ENCODE measurements at places on chromosomes 7 and 10.
A peak's percentile ranks its signal among the peaks of the same experiment; 100 is the strongest.

GRCh38 chr7:101517304-101517703 lies 111.8 kb downstream of the MYL10 start:
- no peak for DNase-seq

DNA sequence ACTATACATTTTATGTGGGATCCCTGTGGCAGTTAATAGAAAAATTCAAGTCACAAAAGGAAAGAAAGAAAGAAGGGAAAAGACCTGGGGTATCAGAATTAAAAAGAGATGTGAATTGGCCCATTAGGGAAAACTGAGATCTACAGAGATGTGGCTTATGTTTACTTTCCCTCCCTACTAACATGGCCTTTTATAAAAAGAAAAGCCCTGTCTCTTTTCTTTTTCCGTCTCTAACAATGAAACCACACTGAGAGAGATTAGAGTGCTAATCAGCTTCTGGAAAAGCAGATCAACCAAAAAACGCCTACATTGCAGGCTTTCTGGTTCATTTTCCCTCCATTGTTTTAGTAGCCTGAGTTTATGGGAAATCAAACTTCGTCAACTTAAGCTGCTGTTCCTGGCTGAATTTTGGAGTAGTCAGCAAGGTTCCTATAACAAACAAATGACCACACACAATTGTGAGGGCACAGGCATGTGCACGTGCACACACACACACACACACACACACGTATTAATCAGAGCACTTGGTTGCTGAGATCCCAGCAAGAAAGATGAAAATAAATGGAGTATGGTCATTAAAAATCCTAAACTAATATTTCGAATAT lies 235.1 kb downstream of the SORCS1 start:
- DNase-seq: no peak

DNA sequence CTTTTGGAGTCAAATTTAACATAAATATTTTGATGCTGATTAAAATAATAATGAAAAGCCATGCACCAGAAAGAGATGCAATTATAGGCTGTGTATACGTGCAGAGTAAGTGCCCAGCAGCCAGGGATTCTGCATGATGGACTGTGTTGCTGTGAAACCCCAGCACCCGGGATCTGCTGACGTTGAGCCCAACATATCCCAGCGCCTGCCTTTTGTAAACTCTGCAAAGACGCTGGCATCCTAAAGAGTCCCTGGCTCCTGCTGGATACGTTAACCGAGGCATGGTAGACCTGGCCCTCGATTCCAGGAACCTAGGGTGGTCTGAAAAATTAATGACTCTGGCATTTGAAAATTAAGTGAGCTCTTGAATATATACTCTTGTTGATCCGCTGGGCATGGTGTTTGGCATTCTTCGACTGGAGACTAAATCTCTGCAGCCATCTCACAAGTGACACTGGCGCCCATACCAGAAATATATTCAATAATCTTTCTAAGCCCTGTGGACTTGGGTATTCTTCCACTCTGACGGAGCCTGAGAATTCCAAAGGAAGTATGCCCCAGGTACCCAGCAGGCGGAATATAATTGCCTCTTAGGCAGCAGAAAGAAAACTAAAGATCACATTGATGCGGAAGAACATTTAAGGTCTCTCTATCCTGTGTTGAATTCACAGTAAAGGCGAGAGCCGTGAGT lies 191.2 kb upstream of the SH2B2 start:
- peak; percentile 43 for DNase-seq

- no peak for DNase-seq
These were observed 192.3 kb upstream of the STK17A start for GRCh38 chr7:43390576-43390975.

DNA sequence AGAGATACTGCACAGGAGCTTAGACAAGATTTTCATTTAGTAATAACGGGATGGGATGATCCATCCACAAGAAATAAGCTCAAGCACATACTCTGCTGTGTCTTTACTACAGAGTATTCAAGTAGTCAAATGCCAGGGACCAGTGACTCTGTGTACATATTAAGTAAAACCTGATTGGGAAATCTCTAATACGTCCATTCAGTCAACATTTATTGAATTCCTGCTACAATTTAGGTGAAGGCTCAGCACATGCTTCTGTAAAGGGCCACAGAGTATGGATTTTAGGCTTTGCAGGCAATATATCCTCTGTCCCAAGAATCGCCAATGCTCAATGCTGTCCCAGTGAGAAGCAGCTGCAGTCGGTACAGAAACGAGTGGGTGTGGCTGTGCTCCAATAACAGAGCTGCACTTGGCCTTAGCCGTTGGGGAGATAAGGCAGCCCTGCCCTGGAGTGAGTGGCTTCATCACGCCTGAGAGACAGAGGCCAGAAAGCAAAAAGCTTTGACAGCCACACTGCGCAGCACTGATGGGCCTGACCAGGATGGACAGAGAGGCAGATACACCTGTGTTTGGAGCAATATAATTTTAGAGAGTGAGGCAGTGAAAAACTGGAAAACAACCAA lies 186.8 kb downstream of the PARD3 start:
- no peak for DNase-seq

DNA sequence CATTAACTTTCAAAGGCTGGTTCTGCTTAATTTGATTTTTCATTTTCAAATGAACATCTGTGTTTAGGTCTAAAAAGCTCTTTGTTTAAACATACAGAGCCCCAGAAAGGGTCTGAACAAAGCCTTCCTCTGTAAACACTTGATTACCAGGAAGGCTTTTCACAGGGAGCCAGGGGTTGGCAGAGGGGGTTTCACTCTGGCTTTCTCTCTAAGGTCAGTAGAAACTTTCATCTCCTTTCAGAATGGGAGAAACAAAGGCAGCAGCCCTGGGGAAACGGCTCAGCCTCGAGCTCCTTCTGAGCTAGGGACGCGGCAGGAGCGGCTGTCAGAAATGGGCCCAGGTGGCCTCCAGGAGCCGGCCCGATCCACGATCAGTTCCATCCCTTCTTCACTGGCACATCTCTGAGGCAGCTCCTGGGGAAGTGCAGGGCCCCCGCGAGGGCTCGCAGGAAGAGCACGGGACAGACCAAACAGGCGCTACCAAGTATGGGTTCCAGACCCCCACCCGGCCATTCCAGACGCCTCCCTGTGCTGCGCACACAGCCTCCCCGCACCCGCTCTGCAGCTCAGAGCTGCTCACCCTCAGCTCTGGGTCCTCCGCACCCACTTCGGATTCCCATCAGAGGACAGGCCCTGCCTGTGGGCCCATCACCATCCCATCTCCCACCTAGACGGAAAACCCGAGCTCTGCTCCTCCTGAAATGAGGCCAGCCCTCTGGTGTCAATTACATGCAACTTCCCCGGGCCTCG lies 124.1 kb downstream of the MAD1L1 start:
- DNase-seq: no peak

DNA sequence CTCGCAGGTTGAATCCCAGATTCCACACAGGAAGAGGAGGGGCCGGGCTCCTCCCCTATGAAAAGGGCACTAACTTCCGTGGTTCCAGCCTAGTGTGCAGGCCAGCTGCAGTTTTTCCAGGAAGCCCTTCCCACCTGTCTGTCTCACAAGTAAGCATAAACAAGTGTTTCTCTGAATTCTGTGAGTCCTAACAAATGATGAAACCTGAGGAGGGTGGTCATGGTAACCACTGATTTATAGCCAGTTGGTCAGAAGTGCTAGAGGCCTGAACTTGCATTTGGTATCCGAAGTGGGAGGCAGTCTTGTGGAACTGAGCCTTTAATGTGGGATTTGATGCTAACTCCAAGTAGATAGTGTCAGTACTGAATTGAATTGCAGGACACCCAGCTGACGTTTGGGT lies 54.7 kb upstream of the STEAP4 start:
- DNase-seq: no peak

GRCh38 chr7:33108554-33109004 lies 625 bp downstream of the RP9 start:
- DNase-seq: no peak

GRCh38 chr7:47239931-47240421 lies 341.9 kb downstream of the TNS3 start:
- no peak for DNase-seq

- DNase-seq: no peak
These were observed 44.9 kb downstream of the FIGNL1 start for GRCh38 chr7:50405221-50405620.

DNA sequence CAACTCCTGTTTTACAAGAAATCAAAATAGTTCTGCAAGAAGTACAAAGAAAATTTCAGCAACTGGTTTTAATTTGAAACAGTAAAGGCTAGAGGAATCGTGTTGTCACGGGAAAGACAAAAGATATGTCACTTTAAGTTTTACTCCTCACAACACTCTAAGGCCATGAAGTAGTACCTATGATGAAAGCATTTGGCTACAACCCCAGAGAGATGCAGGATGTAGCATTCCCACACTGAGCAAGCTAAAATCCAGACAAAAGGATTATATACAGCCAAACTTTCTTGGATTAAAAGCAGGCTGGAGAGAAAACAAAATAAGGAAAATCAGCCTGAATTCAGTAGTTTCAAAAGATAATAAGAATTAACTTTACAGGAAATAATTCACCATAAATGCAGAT lies 245.5 kb upstream of the STEAP1 start:
- no peak for DNase-seq

GRCh38 chr10:56095506-56096225 lies 265.4 kb downstream of the ZWINT start:
- DNase-seq: no peak

GRCh38 chr7:118022546-118022945 lies 149.3 kb upstream of the CTTNBP2 start:
- DNase-seq: no peak

DNA sequence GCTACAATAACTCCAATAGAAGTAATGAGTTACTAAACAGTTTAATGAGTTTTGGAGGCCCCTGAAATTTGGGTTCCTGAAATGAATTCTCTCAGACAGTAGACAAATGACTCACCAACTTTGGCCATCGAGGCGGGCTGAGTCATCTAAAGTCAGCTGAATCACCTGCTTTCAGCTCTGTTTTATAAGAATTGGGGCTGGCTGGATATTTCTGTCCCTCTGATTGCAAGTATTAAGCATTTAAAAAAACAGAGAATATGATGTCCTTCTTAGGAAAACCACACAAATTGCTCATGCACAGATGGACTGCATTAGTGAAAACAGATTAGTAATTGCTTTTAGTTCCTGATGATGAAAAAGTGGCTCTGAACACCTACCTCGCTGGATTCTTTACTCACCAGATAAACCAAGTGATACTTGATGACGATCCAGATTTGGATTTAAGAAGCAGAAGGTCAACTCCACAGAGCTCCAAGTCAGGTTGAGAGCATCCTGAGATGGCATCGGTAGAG lies 59.1 kb downstream of the ZNF365 start:
- no peak for DNase-seq

DNA sequence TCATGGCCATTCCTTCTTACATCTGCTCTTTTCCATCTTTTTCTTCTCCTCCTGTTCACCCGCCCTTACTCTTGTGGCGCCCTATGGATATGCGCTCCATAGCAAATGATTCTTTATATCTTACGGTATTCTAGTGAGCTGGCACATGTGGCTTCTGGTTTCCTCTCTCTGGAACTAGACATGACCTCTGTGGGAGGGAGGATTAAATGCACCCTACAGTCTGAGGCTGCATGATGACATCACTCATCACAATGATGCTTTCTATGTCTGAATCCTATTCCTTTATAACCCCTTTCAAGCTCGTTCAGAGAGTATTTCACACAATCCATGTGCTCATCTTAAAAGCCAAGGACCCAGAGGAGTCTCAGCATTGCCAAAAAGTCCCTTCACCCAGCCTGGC lies 153.3 kb downstream of the EGFR start:
- DNase-seq: no peak

GRCh38 chr10:11677480-11677879 lies 64.7 kb upstream of the ECHDC3 start:
- DNase-seq: no peak

GRCh38 chr7:137695942-137696341 lies 150.8 kb downstream of the DGKI start:
- DNase-seq: no peak

GRCh38 chr10:78565841-78566240 lies 502.9 kb upstream of the ZMIZ1 start:
- no peak for DNase-seq

- DNase-seq: no peak
These were observed 21.2 kb upstream of the DPYSL4 start for GRCh38 chr10:132165416-132165980.

DNA sequence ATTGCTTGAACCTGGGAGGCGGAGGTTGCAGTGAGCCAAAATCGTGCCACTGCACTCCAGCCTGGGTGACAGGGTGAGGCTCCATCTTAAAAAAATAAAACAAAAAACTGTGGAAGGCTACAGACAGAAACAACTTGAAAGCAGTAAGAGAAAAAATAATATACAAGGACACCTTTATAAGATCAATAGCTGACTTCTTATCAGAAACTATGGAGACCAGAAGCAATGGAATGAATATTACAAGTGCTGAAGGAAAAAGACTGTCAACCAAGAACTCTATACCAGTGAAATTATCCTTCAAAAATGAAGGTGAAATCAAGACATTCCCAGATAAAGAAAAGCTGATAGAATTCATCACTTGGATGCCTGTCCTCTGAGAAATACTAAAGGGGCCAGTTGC lies 49.0 kb downstream of the RBAK start:
- DNase-seq: no peak

DNA sequence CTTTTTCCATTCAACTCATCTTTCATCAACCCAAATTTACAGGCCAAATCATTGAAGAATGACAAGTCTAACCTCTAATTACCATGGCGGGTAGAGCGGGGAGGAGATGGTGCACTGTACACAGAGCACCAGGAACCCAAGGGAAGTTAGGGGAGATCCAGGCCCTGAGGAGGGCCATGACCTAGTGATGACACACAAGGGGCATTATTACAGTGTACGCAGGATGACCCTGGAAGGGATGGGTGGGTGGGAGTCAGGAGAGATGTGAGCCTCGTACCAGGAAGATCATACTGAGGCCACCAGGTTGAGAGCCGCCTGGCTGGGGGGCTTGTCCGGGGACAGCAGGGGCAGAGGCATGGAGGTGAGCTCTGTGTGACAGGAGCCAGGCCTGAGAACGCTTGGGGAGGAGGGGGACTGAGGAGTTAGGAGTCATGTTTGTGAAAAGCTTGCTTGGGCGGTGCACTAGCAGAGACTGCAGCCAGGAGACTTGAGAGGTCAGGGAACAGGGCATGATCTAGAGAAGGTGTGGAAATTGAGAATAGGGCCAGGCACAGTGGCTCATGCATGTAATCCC lies 89.5 kb upstream of the CCNY start:
- DNase-seq: no peak

DNA sequence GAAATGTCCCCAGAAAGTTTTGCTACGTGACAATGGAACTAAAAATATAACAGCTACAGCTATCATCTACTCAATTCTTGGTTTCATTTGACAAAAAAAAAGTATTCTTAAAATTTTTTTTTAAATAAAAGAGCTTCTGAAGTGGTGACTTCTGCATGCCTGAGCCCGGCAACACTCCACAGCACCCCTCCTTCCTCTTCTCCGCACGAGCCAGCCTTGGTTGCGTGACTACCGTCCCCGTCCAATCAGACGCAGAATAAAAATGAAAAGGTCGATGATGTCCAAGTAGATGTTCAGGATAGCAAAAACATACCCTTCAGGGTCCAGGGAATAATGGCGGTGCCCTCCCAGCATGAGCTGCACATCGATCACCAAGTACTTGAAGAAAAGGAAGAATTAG lies 34.5 kb upstream of the GATAD1 start:
- DNase-seq: no peak

GRCh38 chr10:97307441-97307840 lies 11.6 kb upstream of the FRAT1 start:
- no peak for DNase-seq
